ENCODE measurements at places on chromosomes 7 and 10.

- no peak for DNase-seq
Observed at GRCh38 chr10:91103384-91104192, 116.9 kb upstream of the PCGF5 start.

GRCh38 chr7:135726276-135726788 lies 1.7 kb downstream of the SLC13A4 start:
- DNase-seq, result no peak

DNA sequence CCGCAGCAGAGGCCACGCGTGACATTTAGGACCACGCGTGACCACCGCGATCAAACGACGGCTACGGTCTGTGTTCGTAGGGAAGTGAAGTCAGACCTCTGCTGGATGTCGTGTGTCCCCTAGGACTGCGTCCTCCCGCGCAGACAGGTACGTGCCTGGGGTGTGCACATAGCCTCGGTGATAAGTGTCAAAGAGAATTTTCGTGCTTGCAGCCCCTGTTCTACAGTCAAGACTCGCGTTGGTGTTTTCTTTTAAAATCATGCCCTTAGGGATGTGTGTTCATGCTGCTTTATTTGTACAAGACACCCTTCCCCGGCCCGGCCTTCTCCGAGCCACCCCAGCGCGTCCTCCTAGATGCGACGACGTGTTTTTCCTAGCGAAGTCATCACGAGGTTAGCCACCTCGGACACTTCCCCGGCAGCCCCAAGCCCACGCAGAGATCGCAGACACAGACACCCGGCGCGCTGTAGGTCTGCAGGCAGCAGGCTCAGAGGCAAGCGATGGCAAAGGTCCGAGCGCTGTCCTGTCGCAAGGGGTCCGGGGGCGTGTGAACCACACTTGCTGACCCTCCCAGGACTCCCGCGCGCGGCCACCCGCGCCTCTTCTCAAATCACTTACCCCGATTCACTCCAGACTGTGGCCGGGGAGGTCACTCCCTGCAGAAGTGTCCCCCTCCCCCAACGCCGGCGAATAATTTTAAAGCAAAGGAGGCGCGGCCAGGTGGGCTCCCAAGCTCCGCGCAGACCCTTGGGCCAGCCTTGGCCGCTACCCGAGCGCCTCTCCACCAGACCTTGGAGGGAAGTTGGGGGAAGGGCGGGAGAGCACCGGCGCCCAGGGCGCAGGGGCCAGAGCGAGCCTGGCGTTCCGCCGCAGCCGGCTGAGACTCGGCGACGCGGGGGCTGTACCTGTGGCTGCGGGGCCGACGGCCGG lies 552 bp downstream of the MKX start:
- no peak for DNase-seq

DNA sequence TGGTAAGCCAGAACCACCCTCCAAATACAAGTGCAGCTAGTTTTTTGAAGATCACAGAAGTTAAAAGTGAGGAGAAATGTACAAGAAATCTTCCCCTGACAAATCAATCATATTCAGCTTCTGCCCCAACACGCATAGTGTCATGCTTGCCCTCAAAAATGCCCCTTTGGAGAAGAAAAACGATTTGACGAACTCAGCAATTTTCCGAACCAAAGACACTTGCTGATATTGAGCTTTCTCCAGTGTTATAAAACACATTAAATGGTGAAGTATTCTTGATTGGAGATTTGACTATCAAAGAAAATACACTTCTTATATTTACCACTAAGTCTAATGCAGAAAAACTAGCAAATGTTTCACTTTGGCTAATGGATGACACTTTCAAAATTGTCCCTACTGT lies 195.5 kb downstream of the ETV1 start:
- no peak for DNase-seq

DNA sequence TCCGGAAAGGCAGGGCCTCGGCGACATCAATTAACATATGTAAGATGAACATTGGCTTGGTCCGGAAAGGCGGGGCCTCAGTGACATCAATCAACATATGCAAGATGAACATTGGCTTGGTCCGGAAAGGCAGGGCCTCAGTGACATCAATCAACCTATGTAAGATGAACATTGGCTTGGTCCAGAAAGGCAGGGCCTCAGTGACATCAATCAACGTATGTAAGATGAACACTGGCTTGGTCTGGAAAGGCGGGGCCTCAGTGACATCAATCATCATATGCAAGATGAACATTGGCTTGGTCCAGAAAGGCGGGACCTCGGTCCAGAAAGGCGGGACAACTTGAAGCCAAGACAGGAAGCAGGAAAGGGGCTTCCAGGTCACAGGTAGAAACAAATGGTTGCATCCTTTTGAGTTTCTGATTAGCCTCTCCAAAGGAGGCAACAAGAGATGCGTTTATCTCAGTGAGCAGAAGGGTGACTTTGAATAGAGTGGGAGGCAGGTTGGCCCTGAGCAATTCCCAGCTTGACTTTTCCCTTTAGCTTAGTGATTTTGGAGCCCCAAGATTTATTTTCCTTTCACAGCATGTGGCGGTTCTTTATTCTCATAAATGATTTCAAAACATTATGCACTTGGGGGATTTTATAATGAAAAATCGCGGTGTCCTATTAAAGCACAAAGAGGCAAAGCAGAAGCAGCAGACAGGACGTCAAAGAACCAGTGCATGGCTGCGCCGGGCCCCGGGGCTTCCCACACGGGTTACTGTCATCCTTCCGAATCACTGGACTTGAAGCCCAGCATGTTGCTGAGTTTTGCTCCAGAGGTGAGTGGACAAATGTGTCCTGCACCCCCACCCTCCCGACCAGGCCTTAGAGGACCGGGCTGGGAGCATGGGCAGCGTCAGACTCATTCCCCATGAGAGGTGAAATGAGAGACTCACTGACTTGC lies 43.1 kb upstream of the EN2 start:
- DNase-seq, result no peak

GRCh38 chr10:63917363-63917762 lies 396.2 kb downstream of the REEP3 start:
- DNase-seq, result no peak

DNA sequence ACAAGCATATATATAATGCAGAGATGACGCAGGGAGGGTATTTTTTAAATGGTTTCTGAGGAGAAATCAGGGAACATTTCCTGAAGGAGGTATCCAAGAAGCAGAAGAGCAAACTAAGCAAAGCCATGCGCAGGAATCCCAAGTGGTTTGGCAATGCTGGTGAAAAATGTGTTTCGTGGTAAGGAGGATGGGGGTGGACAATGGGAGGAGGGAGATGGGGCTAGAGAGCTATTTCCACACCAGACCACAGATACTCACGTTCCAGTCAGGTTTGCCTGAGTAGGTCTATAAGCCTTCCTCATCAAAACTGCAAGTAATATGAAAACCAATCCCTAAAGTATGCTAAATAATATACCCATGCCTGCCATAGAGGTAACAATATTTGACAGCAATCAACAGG lies 223.7 kb upstream of the MKLN1 start:
- no peak for DNase-seq

DNA sequence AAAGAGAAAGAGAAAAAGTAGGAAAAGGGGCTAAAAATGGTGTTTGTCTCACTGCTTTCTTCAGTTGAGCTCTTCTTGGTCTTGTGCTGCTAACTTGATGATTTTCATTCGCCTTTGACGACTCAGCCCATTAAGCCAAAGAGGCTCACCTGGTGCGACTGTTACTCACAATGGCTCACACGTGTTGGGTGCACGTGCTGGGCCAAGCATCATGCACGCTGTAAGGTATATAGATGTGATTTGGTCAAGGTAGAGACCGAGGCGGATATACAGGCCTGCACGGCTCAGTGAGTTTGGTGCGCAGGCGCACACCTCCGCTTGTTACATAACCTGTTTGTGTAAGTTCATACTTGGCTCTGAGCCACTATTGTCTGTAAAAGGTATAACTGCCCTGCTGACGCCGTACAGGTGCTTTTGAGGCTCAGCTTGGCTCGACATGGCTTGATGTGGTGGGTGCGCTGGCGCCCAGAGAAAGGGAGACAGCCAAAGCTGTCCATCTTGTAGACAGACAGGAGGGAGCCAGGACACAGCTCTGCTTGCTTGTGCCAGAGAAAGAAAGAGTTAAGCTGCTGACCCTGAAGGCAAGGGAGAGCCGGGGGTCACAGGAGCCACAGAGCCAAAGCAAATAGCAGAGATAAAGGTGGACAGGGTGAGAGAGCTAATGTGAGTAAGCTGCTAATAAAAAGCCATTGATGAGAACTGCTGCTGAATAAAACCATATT lies 33.6 kb downstream of the ANKRD16 start:
- no peak for DNase-seq

DNA sequence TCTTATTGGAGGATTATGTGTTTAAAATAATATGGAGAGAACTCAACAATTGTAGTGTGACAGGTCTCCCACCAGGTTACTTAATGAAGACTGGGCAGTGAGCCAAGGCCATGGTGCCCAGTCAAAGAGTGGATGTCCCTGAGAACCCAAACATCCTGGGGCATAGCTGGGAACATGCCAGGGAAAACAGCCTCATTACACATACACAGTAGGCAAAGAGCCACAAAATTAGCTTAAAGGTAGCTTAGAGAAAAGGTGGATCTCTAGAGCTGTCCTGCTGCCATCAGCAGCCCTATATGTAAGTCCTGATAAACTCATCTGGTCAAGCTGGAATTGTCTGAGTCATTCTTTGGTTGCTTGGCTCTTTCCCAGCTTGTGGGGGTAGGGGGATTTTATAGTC lies 287.8 kb downstream of the PHF14 start:
- no peak for DNase-seq

GRCh38 chr10:102919246-102919959 lies 1.3 kb downstream of the CNNM2 start:
- DNase-seq, result no peak

- DNase-seq, result no peak
Observed at GRCh38 chr10:2576892-2577291, 490.5 kb upstream of the PFKP start.

- DNase-seq, result no peak
Observed at GRCh38 chr10:35644050-35644950, 2.2 kb upstream of the FZD8 start.

DNA sequence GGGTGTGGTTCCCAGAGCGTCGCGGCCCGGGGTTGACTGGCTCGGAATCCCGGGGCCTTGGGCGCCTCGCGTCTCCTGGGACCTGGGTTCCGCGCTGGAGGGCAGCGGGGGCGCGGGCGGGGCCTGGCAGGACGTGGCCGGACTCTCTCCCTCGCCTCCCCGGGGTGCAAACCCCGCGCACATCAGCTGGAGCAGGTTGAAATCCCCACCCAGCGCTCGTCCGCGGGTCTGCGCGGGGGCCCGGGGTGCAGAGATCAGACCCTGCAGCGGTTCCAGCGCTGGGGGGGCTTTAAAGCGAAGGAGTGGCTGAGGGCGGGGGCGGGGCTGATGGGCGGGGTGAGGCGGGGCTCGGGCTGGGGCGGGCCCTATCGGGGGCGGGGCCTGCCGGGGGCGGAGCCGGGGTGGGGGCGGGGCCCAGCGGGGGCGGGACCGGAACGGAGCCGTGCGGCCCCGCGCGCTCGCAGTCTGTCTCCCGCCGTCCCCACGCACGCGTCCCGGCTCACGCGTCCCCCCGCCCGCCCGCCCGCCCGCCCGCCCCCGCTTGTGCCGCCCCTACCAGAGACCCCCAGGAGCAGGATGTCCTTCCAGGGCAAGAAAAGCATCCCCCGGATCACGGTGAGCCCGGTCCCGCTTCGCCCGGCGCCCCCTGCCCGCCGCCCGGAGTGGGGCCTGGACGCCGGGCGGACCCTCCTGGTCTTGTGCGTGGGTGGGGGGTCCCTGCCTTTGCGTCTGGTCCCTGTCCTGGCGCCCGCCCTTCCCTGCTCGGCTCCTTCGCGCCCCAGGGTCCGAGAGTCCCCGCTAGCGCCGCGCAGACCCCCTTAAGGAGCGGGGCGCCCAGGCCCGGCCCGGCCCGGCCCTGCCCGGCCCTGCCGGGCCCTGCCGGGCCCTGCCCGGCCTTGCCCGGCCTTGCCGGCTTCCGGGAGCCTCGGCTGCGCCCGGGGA lies at the start of gene DPYSL4:
DPYSL4 (plus strand) TSS at position 461 of the 942 bp plus-strand sequence; CDS start at position 577, 116 bp downstream.
- DNase-seq, result no peak

DNA sequence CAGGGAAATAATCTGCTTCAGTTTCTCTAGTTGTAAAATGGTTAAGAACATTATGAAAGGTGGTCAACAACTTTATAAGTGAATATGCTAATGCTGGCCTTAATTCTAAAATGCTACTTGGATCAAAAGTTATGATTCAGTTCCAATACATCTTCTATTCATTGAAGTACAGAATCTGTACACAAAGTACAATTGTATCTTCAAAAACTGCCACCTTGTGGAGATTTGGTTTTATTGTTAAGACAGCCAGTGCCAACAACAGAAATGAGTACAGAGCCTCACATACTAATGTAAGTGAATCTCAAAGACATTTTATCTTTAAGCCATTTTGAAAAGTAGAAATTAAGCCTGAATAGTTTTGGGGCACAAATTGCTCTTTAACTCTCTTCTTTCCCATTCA lies 194.0 kb downstream of the CFTR start:
- DNase-seq, result no peak

GRCh38 chr10:34049887-34050286 lies 715.4 kb upstream of the NRP1 start:
- no peak for DNase-seq

DNA sequence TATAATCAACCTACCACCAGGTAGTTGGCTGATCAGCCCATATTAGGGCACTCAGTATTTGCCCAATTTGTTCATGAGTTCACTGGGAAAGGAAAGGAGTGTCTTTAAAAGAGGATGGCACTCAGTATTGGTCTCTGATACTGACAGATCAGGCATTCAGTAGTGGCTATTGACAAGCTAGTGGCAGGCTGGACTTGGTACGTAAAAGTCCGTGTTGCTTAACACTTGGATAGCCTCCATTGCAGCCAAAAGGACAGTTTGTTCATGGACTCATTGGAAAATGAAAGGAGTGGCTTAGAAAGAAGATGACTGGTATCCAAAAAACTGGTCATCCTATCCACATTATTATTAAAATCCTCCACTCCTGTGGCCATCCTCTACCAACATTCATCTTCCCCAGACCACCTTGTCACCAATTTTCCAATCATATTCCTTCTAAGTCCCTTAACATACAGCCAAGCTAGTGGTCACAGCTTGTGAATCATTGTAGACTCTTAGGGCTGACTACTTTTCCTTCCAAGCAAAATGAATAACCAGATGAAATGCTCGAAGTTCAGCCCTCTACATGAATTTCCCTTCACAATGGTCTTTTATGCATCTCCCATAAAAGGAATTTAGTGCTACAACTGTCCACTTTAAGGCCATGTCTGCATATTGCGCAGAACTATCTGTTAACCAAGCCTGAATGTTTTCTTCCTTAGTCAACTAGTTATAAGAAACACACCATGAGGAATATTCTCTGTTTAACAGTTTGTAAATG lies 78.6 kb upstream of the MAGI2 start:
- no peak for DNase-seq

DNA sequence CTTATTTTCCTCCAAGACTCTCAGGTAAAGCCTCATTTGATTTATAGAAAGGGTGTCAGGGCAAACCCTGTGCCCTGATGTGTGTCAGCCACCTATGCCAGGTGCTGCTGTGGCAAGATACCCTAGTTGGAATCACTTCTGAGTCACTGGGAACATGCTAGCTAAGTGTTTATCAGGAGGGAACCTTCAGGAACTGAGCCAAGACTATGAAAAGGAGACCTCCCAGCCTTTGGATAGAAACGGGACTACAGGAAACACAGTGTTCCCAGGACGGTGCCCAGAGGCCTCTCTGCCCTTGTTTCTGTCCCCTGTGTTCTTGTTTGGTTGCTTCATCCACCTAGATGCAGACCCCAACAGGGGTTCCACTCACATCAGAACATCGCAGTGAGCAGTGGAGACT lies 28.5 kb downstream of the CNNM1 start:
- DNase-seq, result no peak

- DNase-seq, result no peak
Observed at GRCh38 chr7:139651308-139651707, 126.5 kb downstream of the HIPK2 start.

Data from stimulated activated CD4-positive, alpha-beta T cell treated with anti-CD3 and anti-CD28 coated beads, Interleukin-1b, Interleukin-23, amount 100 ng/mL, for 1 hour (primary cell).